CD4-positive, alpha-beta T cell treated with Interleukin-12 subunit alpha and Interleukin-12 subunit beta, for 1 hour (primary cell): ENCODE measurements at places on chromosomes 3 and 15.

GRCh38 chr3:100480081-100480480, 12.3 kb upstream of the TMEM45A start:
- no peak for DNase-seq

DNA sequence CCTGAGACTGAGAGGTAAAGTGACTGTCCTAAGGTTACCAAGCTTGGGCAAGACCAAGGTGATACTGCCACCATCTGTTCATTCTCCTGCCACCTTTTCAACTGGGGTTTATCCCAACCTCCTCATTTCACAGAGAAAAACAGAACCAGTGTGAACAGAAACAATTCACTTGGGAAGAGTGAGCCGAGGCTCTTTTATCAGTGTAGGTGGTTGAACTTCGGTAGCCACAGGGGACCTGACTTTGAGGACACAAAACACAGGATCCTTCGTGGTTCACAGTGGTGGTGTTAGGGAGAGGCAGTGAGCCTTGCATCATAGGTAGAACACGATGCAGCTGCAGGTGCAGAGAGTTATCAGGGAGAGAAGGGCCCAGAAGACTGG, 72.8 kb upstream of the ICE2 start:
- peak; percentile 50 for DNase-seq

DNA sequence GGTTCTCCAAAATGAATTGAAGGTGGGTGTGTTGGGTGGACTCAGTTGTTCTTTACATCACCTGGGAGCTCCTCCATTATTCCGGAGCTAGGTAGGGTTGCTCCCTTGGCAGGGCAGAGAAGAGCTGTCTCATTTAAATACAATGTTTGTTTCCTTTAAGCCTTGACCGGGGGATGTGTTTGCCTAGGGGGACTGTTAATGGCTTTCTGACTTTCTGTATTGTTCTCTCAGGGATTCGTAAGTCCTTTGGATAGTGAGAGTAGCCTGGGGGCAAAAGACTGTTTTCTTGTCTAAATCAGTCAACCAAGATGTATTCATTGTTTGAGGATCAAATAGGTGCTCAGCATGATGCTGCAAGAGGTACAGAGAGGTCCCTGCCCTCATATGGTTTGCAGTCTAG, 71.1 kb downstream of the CDAN1 start:
- no peak for DNase-seq

- DNase-seq = no peak
Measured at GRCh38 chr15:81329446-81329845, 5.5 kb upstream of the STARD5 start.

- no peak for DNase-seq
Measured at GRCh38 chr3:20458994-20459716, 273.1 kb upstream of the SGO1 start.

- DNase-seq = no peak
Measured at GRCh38 chr3:42500091-42500490, 2.4 kb upstream of the VIPR1 start.

- peak; percentile 57 for DNase-seq
Measured at GRCh38 chr15:62066663-62067447, at the start of gene C2CD4A. Gene C2CD4A (plus strand): TSS chr15:62066977. CDS start chr15:62067614, 637 bp downstream.

GRCh38 chr3:41267975-41268640, 68.8 kb downstream of the CTNNB1 start:
- no peak for DNase-seq

DNA sequence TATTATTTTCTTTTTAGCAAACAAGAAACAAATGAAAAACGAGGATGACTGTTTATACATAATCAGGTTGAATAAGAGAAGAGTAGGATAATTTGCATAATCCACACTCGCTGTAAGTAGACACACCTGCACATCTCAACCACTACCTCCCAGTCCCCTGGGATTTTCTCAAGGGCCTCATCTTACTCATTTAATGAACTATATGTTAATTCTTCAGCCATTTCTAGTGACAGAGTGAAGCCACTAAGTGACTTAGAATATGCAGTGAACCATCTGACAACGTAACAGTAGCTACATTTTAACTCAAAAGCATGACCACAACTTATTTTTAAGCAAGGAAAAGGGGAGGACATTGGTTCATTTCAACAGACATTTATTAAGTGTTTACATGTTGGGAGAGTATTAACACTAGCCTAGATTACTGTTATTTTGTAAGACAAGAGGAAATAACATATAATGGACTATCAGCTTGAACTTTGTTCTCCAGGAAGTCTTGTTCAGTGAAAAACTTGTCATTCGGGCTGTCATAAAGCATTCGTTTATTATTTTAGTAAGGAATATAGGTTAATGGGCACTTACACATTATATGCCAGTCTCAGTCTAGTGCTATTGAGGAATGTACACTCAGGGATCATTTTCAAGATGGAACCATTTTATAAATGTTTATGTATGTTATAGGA, 173.0 kb upstream of the ROBO2 start:
- DNase-seq = no peak

DNA sequence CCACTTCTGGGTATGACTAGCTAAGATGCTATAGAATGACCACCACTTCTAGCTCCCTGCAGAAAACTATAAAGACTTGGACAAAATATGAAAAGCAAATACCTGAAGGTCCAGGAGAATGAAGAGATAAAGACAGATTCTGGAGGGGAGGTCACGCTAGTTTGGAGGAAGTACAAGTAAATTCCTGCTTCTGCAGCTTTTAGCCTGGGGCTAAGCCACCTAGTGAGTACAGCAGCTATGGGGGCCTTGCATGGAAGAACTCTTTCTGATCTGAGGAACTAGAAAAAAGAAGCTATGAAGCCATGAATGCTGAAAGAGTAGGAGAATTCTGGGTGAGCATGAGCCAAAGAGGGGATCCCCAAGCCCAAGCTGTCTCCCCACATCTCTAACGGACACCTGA, 29.8 kb downstream of the NRG4 start:
- DNase-seq = no peak

DNA sequence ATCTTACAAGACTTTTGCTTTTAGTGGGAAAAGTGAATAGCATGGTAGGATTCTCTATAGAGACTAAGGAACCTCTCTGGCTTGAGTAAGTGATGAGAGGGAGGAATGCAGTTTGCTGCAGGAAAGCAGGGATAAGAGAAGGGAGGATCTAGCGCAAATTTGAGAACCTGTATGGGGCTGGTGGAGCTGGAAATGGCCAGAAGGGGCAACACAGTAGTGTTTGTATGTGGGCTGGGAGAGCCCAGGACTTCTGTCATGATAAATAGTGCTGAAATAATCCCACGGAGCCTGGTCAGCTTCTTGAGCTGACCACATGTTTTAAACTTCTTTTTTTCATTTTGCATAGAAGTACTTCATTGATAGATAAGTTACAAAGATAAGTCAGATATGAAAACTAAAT, 11.2 kb upstream of the SHC4 start:
- DNase-seq = no peak

- DNase-seq = no peak
Measured at GRCh38 chr3:188272481-188273372, 118.8 kb downstream of the LPP start.

- no peak for DNase-seq
Measured at GRCh38 chr3:18382760-18383369, 42.3 kb downstream of the SATB1 start.

- DNase-seq = no peak
Measured at GRCh38 chr3:139957844-139958243, 22.9 kb downstream of the CLSTN2 start.

GRCh38 chr3:146160964-146161662, at the start of gene PLOD2:
Gene PLOD2 (minus strand): TSS chr3:146161184. CDS start chr3:146160989, 195 bp downstream.
- no peak for DNase-seq

DNA sequence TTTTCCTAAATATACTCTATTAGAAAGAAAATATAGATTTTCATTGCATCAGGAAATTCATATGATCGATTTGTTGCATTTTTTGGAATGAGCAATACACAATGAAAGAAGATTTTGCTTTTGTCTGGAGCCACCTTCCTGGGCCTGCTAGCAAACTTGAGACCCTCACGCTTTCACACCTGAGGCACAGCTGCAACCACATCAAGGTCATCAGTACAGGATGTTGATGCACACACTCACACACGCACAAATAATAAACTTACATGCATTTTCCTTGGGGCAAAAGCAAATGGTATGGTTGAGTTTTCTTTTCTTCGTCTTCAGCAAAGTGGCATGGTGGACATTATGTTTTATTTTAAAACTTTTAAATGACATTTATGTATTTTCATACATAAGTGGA, 64.8 kb upstream of the SATB1 start:
- peak; percentile 37 for DNase-seq
